Iris pigment epithelial cell (primary cell): ENCODE measurements at places on chromosomes 2 and 18.

DNA sequence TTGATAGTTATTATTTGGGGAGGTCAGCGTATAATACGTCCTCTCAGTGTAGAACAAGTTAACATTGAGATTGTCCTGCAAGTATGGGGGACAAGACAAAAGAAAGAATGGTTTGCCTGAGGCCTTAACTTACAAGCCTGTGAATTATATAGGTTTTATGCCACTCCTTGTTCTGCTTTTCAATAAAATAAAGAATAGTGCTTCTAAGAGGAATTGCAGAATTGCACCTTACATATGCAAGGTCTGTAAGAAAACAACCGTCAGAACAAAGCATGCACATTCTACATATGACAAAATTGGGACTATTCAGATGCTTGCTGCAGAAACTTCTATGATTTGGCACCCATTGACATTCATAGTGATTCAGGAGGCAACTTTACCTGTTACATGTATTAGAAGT, 785.0 kb downstream of the NR4A2 start:
- no peak for DNase-seq

GRCh38 chr2:23425885-23426262, 40.9 kb downstream of the KLHL29 start:
- peak; percentile 34 for DNase-seq

DNA sequence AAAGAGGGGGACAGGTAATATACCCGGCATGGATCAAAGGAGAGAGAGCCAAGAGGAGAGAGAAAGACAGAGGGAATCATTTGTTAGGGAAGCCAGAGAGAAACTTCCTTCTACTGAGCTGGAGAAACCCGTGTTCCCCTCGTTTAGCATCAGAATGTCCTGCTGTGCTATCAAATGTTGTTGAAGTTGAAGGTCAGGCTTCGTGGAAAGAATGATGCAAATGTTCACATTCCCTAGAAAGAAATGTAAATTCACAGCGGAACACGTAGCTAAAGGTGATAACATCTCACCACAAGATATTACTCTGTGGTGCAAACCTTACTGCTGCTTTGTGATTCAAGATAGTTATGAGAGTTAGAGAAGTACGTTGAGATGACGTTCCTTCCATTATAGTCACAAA, 258.1 kb downstream of the LNPK start:
- DNase-seq: no peak

- no peak for DNase-seq
Observed at GRCh38 chr2:233535271-233535670, 31.3 kb downstream of the USP40 start.

- peak; percentile 17 for DNase-seq
Observed at GRCh38 chr2:99707592-99707991, 217.8 kb upstream of the REV1 start.

DNA sequence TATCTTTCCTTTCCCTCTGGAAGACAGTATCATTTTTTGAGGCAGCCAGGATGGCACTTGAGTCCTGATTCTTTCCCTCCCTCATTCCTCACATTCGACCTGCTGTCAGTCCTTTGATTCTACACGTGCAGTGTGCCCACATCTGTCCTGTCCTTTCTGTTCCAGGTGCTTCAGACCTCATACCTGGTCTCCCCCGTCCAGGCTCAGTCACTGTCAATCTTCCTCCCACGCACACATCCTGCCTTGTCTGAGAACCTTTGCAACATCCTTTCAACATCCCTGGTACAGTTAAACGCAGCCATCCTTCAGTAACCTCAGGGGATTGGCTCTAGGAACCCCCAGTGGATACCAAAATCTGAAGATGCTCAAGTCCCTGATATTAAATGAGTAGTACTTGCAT, 10.1 kb downstream of the BCL2 start:
- DNase-seq: no peak

DNA sequence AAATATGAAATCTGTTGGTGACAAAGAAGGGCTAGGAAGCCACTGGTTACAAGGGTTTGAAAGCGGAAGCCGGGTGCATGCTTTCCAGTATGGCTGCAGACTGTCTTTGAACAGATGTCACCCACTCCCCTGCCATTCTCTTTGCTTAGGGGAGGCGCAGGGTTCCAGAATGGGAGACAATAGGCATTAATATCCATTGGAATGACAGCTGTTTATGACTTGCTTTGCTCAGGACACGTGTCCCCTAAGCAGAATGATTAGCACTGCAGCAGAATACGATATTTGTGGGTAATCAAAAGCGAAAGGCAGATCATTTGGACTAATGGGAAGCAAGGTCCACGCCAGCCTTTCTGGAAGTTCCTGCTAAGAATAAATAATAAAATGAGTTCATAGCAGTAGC, 25.8 kb upstream of the NRP2 start:
- no peak for DNase-seq

GRCh38 chr2:189698020-189698887, 23.8 kb downstream of the ANKAR start:
- DNase-seq: peak; percentile 44

DNA sequence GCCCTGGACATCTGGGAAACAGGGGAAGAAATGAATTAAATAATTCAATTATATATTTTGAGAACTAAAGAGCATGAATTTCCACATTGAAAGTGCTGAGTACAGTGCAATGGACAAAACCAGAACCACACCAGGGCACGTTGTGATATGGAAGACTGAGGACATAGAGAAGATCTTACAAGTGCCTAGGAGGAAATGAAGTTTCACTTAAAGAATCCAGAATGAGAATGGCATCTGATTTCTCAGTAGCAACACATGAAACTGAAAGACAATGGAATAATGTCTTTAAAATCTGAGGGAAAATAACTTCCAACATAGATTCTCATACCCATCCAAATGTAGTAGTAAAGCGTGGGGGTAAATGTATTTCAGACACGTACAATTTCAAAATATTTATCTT, 20.3 kb upstream of the AAK1 start:
- no peak for DNase-seq

- DNase-seq: peak; percentile 38
Observed at GRCh38 chr18:22098563-22098989, 70.8 kb upstream of the GATA6 start.

DNA sequence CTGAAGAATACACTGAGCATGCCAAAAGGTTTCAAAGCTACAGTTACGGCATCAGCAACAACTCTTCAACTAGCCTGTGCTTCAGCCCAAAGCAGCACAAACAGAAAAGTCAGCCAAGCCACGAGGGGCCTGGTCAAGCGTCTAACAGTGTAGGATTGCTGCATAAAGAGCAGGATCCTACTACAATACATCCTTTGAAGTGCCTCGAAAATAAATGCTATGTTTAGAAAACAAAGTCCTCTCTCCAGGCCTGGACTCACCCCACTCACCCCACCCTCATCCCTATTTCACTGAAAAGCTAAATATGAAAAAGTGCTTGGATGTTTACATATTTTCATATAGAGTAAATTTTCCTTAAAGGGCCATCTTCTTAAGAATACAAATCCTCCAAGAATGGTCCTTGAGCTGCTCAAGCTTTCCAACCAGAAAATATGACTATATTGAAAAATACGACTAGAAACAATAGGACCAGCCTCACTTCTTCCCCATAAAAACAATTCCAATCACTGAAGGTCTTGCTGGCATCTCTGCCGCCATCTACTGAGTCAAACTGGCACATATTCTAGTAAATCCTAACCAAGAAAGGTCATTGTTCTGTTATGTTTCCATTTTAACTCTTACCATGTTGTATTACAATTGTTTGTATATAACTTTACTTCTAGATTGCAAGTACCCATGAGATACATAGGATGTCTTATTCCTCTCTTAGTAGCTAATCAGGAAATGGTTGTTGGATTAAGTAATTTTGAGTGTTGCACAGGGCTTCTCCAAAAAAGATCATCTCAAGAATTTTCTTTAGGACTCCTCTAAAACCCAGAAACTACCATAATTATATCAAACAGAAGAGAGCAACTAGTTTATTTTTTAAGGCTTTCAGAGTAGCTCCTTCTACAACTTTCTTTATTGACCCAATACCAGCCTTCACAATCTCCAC, 63.6 kb downstream of the CLHC1 start:
- DNase-seq: peak; percentile 84

GRCh38 chr2:71849111-71849510, 298.6 kb downstream of the CYP26B1 start:
- DNase-seq: no peak

DNA sequence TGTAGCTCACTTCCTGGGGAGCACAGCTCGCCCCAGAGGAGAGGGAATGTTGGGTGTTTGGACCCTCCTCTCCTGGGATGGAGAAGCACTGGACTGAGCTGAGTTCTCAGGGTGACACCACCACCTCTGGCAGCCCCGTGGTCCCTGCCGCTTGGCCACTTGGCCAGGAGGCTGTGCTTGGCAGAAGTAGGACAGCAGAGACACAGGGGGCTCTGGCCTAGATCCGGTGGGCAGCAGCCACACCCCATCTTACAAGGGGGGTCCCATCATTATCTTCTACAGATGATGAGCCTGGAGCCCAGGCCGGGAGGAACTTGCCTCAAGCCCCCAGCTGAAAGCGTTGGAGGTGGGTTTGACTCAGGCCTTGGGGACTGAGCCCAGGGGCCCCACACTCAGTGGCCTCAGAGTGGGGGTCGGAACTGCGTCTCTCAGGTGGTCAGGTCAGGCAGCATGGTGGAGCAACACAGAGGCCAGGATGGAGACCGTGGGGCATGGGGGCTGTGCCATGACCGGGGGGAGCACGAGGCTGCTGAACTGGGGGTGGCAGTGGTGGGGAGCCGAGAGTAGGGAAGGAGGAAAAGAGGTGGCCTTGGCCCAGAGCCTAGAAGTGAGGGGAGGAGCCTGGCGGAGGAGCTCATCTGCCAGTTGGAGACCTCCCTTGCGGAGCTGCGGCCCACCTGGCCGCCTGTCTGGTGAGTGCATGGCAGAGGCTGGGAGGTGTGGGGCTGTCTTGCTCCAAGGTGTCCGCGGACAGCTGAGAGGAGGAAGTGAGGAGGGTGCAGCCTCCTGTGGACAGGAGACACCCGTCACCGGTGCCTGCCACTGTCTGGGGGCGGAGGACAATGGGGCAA, 63.6 kb upstream of the HDAC4 start:
- DNase-seq: no peak

GRCh38 chr2:216491793-216492596, 6.6 kb upstream of the RPL37A start:
- DNase-seq: no peak

DNA sequence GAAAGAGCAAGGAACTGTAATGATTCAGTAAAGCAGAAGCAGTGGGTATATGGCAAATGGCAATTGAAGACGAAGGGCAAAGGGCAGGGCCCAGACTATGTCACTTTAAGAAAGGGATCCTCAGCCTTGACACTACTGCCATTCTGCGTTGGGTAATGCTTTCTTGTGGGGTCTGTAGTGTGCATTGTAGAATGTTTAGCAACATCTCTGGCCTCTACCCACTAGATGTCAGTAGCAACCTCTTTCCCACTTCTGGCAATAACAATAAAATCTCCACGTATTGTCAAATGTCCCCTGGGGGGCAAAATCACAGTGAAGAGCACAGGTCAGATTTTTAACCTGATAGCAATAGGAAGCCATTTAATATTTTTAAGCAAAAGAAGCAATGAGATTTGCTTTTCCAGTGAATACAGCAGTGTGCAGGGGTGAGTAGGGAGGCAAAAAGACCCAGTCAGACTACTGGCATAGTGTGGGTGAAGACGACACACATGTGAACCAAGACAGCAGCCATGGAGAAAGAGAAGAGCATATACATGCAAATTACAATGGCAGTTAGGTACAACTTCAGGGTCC, 209.5 kb downstream of the DYM start:
- DNase-seq: peak; percentile 39

GRCh38 chr2:57536535-57537231, 509.9 kb upstream of the VRK2 start:
- no peak for DNase-seq

GRCh38 chr2:114789989-114790388, 347.5 kb downstream of the DPP10 start:
- DNase-seq: no peak

DNA sequence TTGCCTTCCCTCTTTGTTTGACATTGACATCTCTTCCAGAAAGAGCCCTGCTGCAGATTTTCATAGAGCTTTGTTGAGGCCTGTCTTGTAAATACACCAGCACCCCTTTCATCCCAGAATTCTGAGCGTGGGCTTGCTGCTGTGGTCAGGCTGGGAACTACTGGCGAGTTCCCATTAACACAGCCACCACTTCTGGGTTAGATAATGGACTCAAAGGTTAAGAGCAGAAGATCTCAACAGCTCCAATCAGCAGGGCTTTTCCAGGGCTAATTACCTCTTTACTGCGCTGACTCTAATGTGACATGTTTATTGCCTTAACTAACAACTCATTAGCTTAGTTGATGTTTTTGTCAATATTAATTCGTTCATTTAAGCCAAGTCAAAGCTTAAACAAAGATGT, 235.9 kb upstream of the BOD1L2 start:
- DNase-seq: no peak
